ENCODE measurements at places on chromosomes 5 and 9.
A peak's percentile ranks its signal among the peaks of the same experiment; 100 is the strongest.

- DNase-seq, result no peak
These were observed 83.4 kb downstream of the PHF2 start for GRCh38 chr9:93659837-93660177.

GRCh38 chr9:96383165-96383942 lies at the start of gene SLC35D2:
TSS of gene SLC35D2 (minus strand) at chr9:96383711. CDS start at chr9:96383634, 77 bp downstream.
- peak; percentile 19 for DNase-seq

- no peak for DNase-seq
These were observed 26.7 kb downstream of the LNPEP start for GRCh38 chr5:96962540-96962991.

- DNase-seq, result no peak
These were observed 193.3 kb upstream of the SNX2 start for GRCh38 chr5:122581629-122582028.

- DNase-seq, result no peak
These were observed 5.2 kb downstream of the SH2D3C start for GRCh38 chr9:127773272-127773671.

DNA sequence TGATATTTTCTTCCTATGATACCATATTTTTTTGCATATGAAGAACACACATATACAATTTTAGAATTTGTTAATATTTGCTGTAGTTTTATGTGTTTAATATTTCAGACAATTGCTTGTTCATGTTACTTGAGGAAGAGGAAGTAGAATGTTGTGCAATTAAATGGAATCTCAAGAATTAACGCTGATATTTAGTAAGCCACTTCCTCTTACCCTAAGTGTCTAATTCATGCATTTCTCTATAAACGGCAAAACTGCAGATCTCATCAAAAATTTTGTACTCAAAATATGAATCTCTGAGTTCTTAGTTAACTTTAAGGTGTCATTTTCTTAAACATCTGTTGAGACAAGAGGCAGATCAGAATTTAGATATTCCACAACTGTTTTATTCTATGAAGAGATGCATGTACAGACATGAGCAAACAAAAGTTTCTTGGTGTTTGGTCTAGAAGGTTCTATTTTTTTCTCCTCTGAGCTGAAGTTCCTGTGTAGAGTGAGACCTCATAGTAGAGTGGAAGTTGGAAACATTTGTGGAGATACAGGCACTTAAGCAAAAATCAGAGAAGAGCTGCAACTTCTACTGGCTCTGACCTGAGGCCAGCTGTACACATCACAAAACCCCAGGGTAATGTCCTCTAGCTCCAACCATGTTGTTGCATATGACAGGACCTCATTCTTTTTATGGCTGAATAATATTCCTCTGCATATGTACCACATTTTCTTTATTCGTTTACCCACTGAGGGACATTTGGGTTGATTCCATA lies 16.6 kb upstream of the TGFBI start:
- no peak for DNase-seq

GRCh38 chr5:124883681-124884080 lies 137.2 kb upstream of the ZNF608 start:
- no peak for DNase-seq

DNA sequence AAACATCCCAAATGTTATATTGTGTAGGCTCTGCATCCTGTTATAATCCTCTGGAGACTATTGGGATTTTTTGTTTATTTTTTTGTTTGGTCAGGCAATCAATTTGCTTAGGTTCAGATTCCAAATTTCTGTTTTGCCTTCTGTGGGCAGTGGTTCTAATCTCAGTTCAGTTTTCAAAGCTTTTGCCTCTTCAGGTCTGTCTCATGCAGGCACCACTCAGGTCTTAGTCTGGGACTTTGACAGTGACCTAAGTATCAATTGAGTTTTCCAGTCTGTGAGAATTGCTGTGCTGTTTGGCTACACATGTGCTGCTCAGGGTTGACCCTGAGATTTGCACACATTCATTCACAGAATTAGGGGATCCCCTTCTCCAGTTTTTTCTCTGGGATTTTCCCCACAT lies 14.1 kb downstream of the SNX2 start:
- no peak for DNase-seq

- no peak for DNase-seq
These were observed 350.5 kb downstream of the ADGRV1 start for GRCh38 chr5:90909101-90909503.

DNA sequence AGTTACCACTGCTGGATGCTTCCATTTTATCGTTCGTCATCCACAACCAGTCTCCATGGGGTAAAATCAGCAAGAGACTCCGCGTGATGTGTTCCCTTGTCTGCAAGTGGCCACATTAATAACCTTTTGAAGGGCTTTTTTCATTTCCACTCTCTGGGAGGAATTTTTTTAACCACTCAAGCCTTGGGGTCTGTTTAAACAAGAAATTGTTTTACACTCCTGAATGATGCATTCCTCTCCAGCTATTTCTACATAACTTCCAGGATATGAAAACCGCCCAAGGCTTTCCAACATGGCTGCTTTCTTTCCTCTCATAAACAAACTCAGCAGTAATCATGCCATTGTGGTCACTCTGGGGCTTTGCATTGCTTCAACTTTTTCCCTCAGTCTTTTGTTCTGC lies 217.2 kb upstream of the DAPK1 start:
- DNase-seq, result no peak

DNA sequence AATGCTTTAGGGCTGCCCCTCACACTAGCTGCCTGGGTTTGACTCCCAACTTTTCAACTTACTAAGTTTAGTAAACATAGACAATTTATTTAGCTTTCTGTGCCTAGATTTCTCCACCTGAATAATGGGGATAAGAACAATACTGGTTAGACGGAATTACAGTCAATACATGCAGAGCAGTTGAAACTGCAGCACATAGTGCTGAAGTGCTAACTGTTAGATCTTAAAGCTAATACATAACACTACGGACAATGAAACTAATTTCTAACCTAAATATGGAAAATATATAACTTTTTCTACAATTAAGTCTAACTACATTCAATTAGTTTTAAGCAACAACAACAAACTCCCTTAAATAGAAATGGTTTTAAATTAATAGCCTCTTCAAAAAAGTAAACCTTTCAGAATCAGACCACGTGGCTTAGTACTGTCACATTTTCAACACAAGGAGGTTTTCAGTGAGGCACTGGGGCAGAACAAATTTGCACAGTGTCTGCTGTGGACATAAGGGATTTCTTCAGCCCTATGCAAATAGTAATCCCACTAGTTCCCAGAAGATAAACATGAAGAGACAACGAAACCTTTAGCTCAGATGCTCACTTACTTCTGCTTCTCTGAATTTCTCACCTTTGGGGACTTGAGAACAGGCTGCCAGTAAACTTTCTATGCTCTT lies 293.4 kb downstream of the EDIL3 start:
- peak; percentile 35 for DNase-seq

DNA sequence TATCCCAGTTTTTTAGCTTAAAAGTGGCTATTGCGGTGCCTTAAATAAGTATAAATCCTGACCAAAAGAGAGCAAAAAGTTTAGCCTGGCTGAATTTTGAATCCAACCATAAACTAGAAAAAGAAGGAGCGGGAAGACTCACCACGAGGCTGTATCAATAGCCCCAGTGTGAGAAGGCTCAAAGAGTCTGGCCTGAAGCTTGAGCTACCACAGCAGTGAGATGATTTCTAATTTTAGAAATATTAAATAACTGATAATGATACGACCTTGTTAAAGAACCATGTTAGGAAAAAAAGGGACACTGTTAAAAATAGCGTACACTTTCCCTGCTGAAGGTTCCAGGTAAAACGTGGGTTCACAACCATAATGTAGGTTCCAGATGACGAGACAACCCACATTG lies 134.1 kb upstream of the ZNF462 start:
- DNase-seq, result no peak

GRCh38 chr5:16886366-16886736 lies 49.7 kb downstream of the MYO10 start:
- no peak for DNase-seq

- no peak for DNase-seq
These were observed 29.3 kb downstream of the AMBP start for GRCh38 chr9:114048533-114049415.

DNA sequence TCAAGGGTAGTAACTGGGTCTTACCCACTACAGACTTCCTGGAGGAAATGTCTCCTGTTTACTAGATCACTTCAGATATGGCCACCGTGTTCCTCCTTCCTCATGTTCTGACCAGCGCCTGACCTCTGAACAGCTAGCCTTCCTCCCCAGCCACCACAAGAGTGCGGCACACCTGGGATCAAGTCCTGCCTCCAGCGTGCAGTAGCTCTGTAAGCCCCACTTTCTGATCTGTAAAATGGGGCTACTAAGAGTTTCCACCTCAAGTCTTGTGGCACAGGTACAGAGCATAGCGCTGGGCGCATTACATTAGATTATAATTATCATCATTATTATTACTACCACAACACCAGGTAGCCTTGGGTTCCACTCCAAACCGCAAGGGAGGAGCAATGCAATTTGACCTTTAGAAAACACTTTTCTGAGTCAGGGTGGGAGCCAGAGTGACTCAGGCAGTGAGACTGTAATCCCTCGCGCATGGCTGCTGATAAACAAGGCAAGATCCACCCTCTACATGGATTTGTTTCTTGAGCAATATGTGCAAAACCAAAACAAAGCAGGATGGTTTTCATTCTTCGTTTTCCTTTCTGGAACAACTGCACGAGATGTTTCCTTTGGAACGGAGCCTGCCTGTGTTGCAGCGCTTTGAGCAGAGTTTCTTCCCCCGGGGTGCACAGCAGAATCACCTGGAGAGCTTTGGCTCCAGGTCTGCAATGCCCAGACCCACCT lies 65.0 kb upstream of the ANGPTL2 start:
- no peak for DNase-seq

DNA sequence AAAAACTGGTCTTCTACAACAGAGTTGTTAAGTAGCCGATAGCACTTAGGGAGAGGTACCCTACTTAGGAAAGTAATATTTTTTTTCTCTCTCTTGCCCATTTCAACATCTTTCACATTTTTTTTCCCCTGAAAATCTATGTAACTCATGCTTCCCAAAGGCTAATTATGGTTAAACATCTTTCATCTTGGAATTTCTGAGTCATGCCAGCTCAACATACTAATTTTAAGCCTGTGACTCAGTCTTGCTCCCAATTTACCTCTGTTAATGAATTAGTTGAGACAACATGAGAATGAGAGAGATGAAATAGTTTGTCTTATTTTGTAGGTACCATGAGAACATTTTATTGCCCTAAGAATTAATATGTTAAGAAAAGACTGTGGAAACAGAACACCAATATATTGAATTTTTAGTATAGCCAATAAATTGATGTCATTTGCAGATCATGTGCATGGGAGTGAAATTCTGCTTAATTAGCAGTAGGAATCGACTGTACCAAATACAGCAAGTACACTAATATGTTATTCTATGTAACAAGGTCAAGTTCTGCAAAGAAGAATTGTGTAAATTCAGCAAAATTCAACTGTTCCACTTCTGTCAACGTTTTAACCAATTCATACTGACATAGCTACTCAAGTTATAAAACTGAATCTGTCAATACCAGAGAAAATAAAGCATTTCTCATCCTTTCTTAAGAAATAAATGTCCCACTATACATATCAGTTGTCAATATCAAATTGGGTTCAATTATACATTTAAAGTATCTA lies 550.0 kb downstream of the PTPRD start:
- DNase-seq, result no peak

DNA sequence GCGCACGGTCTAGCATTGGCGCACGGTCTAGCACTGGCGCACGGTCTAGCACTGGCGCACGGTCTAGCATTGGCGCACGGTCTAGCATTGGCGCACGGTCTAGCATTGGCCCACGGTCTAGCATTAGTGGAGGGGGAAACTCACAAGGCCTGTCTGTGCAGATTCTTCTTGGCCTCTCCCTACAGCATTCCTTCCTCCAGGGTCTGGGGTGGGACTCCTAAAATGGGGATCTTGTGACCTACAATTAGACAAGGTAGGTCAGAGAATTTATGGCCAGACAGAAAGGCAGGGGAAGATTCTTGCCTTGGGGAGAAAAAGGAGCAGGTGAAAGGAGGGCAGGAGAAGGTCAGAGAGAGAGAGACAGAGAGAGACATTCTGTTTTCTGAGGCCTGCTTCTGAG lies 5.4 kb upstream of the GBGT1 start:
- DNase-seq, result no peak

DNA sequence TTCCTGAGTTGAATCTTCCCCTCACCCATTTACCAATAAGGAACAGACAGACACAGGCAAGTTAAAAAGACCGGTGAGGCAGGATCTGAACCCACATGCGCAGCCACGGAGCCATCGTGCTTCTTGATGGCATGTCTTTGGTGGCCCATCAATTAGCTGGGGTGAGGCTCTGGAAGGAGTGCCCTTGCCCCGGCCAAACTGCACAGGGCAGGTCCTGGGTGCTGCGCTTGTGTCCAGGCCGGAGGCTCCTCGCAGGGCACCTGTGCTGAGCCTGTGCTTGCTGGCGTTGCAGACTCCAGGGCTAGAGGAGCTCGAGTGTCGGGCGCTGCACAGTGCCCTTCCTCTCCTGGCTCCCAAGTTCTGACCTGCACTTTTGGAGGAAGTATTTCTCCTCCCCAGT lies 66.4 kb downstream of the PSMB7 start:
- DNase-seq, result no peak

DNA sequence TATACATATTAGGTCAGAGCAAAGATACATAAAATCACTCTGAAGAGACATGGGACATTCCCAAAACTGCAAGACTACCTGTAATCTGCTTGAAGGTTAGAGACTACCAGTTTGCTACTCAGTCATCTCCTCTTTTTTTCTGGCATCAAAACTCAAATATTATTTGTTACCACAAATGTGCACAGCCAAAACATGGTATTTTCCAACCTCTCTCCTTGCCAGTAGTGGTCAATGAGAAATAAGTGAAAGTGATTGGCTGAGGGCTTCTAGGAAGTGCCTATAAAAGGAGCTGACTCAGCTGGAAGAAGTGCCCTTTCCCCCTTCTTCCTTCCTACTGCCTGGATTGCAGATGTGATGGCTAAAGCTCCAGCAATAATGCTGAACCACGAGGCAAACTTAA lies 13.8 kb downstream of the GZMK start:
- no peak for DNase-seq

DNA sequence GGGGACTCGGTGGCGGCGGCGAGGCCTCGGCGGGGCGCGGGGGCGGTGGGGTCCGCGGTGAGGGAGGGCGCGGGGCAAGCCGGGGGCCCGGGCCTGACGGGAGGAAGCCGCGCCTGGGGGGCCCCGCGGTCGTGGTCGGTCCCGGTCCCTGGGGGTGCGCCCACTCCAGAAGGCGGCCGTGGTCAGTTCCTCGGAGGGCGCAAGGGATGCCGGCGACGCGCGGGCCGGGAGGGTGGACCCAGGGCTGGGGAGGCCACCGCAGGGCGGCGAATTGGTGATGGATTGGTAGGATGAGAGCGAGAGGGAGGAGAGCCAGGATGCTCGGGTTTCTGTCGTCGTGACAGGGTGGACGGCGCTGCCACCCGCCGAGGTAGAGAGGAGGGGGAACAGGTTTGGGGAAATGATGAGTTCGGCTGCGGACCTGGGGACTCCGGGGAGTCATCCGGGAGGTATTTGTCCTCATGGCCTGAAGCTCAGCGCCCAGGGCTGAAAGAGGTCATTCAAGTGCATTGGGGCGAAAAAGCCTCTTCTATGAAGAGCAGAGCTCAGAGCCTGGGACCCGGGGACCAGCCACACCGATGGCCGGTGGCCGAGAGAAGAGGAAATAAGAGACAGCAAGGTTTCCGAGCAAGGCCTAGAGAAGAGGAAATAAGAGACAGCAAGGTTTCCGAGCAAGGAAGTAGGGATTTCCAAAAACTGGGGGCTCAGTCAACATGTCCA lies 557 bp downstream of the GNG10 start:
- no peak for DNase-seq

- DNase-seq, result no peak
These were observed 58.0 kb downstream of the RNF38 start for GRCh38 chr9:36341936-36342577.
